ENCODE measurements at places on chromosomes 3 and 15. TPM values are rescaled to one million over a fixed set of nuclear protein-coding genes. Genes with fewer than 3 reads are reported as not detected.

Gene CHL1
- 7.0 TPM for total RNA-seq

Gene CHST13
- total RNA-seq = 0.55 TPM

Gene GPR62
- total RNA-seq = not detected

Gene PPARG
- 17.9 TPM for total RNA-seq

Gene LSAMP
- 7.8 TPM for total RNA-seq

Gene KCNMB2
- not detected for total RNA-seq

Gene CP
- 225 TPM for total RNA-seq

Gene CYP1A2
- total RNA-seq = not detected

Gene ETV5
- 25.5 TPM for total RNA-seq

Gene NEDD4
- 43.4 TPM for total RNA-seq

Gene CNTN4
- total RNA-seq = 59.7 TPM

Gene IQCH
- 3.4 TPM for total RNA-seq

Gene THSD4
- 53.8 TPM for total RNA-seq

Gene C3orf80
- 1.1 TPM for total RNA-seq

Gene CLDND1
- 114 TPM for total RNA-seq

Gene ITIH1
- not detected for total RNA-seq

Gene FAM227B
- total RNA-seq = 4.8 TPM

Gene WDR93
- total RNA-seq = not detected

Gene TMEM207
- not detected for total RNA-seq

Gene CDHR4
- 1.1 TPM for total RNA-seq

Gene ECE2
- not detected for total RNA-seq

Gene TRIM42
- not detected for total RNA-seq

Gene UROC1
- not detected for total RNA-seq

Gene UACA
- total RNA-seq = 132 TPM

Gene OXSM
- total RNA-seq = 3.9 TPM

Gene CSPG4
- total RNA-seq = 160 TPM

Gene APOD
- total RNA-seq = 596 TPM

Gene MESP2
- not detected for total RNA-seq

Gene EPHB1
- total RNA-seq = 4.8 TPM

Gene COL7A1
- total RNA-seq = 6.7 TPM

Gene TNNC1
- total RNA-seq = 2.6 TPM

Gene SLC2A2
- not detected for total RNA-seq

Gene CNTN3
- total RNA-seq = 3.4 TPM

Gene ATG3
- total RNA-seq = 47.7 TPM

Gene CPLX3
- not detected for total RNA-seq

Gene CRBN
- 68.5 TPM for total RNA-seq

Gene EIF3J
- total RNA-seq = 61.7 TPM

Gene CADPS
- total RNA-seq = 0.75 TPM

Gene CORO2B
- total RNA-seq = 3.8 TPM

Gene CCR8
- total RNA-seq = not detected

Gene OCA2
- 4.0 TPM for total RNA-seq

Gene KLHL40
- not detected for total RNA-seq

Gene SLC51B
- total RNA-seq = not detected

Gene TMEM266
- total RNA-seq = 0.26 TPM

Gene EHD4
- total RNA-seq = 56.6 TPM

Gene CXCR6
- total RNA-seq = 1.4 TPM

Gene CCR9
- total RNA-seq = not detected

Gene SMCO1
- total RNA-seq = not detected

Gene IMPG2
- total RNA-seq = 0.39 TPM

Gene XCR1
- total RNA-seq = 0.63 TPM

Gene SLC27A2
- total RNA-seq = not detected

Gene DCLK3
- total RNA-seq = 0.18 TPM

Gene TGM5
- total RNA-seq = 0.84 TPM

Gene IQCF5
- not detected for total RNA-seq

Gene MINDY2
- 48.0 TPM for total RNA-seq

Gene LRRC2
- total RNA-seq = 0.78 TPM

Gene RYK
- total RNA-seq = 73.5 TPM

Gene POTEB2
- total RNA-seq = not detected

Gene RLBP1
- not detected for total RNA-seq
